Putamen (tissue), 1 donor: ENCODE measurements at places on chromosomes 12 and 14.

- DNase-seq: no peak
These were observed 11.2 kb upstream of the IFNG start for GRCh38 chr12:68170726-68171125.

- peak; percentile 23 for DNase-seq
These were observed 14.2 kb upstream of the WDR20 start for GRCh38 chr14:102125546-102125945.

GRCh38 chr12:113021500-113021899 is 35.0 kb upstream of the DTX1 start:
- DNase-seq: no peak

DNA sequence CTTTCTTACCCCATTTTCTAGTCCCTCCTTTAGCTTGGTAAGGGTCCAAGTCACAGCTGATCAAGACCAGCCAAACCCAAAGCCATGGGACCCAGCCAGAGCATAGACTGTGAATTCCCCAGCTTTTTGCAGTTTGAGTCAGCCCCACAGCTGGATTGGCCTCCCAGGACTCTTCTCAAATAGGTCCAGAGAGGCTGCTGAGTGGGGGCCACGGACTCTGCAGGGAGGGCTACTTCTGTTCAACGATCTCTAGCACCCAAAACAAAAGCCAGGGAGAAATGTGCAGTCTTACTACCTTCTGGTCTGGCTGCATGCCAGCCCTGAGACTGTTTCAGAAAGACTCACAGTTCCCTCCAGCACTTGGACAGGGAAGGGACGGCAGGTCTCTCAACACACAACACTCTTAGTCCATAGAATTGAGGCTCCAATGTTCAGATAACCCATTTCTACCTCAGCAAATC is 1.6 kb downstream of the VDR start:
- DNase-seq: no peak

GRCh38 chr12:89016970-89017778 is 335.1 kb downstream of the DUSP6 start:
- peak; percentile 52 for DNase-seq

- DNase-seq: no peak
These were observed 72.5 kb upstream of the SRRM4 start for GRCh38 chr12:118908811-118909210.

DNA sequence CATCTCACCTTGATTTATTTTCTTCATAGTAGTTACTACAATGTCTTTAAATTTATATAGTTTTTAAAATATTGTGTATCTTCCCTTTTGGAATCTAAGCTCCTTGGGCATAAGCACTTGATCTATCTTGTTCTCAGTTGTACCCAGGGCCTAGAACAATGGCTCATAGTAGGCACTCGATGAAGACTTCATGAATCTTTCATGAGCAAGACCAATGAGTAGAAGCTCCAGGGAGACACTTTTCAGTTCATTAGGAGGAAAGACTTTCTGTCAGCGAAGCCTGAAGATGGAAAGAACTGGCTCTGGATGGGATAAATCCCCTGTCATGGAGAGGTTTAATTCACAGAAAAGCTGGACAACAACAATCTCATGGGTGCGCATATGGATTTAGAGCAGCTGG is 140.2 kb upstream of the CRY1 start:
- no peak for DNase-seq
